ENCODE measurements at places on chromosomes 2 and 18.

DNA sequence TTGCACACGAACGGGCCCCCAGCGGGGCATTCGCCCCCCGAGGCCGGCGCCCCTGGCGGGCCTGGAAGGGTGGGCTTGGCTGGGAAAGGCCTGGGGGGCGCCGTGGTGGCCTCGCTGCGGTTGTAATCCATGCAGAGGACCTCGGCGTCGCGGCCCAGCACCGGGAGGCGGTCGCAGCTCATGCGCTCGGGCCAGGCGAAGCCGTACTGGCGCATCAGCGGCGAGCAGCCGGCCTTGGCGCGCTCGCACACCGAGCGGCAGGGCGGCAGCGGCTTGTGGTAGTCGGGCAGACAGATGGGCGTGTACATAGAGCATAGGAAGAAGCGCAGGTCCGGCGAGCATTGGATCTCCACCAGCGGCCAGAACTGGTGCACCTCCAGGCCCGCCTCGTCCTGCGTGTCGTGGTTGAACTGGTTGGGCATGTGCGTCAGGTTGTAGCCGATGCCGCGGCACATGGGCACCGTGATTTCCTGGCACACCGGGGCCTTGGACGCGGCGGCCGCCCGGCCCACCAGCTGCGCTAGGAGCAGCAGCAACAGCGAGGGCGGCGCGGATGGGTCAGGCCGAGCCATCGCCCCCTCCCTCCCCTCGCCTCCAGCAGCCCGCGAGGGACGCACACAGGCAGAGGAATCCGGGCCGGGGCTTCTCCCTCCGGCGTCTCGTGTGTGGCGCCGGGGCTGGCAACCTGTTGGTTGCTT is 1.4 kb downstream of the FZD5 start:
- peak; percentile 58 for DNase-seq

GRCh38 chr2:73078457-73079411 is 7.2 kb upstream of the SFXN5 start:
- no peak for DNase-seq

DNA sequence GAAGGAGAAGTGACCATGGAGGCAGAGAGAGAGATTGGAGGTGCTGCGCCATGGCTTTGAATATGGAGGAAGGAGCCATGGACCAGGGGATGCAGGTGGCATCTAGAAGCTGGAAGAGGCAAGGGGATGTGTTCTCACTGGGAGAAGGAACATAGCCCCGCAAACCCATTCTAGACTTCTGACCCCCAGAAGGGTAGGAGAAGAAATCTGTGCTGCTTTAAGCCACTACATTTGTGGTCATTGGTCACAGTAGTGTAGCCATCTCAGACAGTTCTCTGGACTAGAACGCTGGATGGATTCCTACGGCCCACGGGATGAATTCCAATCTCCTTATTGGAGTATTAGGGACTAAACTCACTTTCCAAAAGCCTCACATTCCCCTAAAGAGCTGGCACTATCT is 67.8 kb downstream of the PTGR3 start:
- DNase-seq = no peak

GRCh38 chr2:74333896-74334586 is 9.2 kb downstream of the SLC4A5 start:
- no peak for DNase-seq

GRCh38 chr2:174085781-174086180 is 120.6 kb upstream of the SP3 start:
- no peak for DNase-seq

- DNase-seq = no peak
These were observed 632.2 kb downstream of the SLC4A3 start for GRCh38 chr2:220259662-220260061.

GRCh38 chr2:217900010-217900779 is 102.6 kb downstream of the TNS1 start:
- no peak for DNase-seq

GRCh38 chr2:9573840-9574239 is 18.2 kb upstream of the ADAM17 start:
- no peak for DNase-seq

- DNase-seq = no peak
These were observed 41.5 kb upstream of the ZNF396 start for GRCh38 chr18:35418610-35419009.

DNA sequence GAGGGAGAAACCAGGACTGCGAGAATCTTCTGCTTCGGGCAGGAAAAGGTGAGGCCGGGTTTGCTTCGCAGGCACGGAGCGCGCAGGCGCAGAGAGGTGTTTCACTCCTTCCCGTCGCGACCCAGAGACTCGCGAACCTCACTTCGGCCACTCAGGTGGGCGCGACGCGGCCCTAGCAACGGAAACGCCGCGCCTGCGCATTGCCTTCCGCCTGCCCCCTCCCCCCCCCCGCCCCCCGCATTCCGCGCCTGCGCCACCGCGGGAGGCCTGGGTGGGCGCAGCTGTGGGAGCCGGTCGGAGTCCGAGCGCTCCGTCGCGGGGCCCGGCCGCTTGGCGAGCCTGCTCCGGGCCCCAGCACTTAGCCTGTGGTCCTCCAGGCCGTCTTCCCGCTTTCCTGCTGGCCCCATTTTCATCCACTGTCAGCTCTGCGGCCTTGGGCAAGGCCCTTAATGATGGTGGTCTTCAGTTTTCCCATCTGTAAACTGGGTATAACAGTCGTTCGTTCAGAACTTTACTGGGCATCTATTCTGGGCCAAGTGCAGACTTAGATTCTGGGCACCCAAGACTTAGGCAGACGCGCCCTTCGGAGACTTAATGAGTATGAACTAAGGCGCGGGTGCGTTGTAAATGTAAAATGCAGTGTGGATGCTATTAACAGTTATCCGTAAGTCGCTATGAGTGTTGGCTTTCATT is 62.1 kb upstream of the ACKR3 start:
- DNase-seq = peak; percentile 63

DNA sequence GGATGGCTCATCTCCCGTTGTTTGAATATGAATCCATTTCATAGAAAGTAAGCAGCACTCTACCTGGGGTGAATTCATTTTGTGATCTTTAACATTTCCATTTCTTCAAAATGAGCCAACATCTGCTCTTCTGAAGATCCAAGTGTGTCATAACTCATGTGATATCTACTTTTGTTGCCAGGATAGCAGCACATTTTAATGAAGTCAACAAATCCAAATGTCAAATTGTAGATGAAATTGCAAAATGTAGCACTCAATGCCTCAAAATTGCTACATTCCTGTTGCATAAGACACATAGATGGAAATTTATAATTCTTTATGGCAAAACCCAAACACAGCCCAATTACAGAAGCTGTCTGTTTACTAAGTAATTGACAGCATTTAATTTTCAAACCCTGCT is 360.7 kb downstream of the TMX3 start:
- DNase-seq = no peak

GRCh38 chr18:23812546-23813440 is 123.5 kb downstream of the LAMA3 start:
- DNase-seq = no peak

GRCh38 chr2:200757399-200757798 is 54.3 kb upstream of the BZW1 start:
- no peak for DNase-seq

- no peak for DNase-seq
These were observed 163.3 kb downstream of the SLC39A10 start for GRCh38 chr2:195820373-195820772.

DNA sequence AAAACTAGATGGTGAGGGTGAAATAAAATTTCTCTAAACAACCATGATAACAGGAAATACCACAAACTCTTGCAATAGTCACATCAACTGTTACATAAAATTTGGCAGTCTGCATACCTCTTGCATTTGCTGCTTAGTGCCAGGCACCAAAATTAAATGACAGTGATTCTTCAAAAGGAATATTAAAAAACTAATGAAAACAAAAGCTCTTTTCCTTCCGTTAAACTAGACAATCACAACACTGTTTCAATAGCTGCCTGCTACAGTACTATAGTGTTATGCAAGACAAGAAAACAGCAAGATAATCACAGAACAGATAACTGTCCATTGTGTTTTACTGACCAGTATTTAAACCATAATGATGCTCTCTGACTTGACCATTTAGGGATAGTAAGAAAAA is 239.0 kb upstream of the SMAD7 start:
- no peak for DNase-seq

GRCh38 chr18:25457601-25458000 is 105.6 kb upstream of the ZNF521 start:
- DNase-seq = no peak

- DNase-seq = no peak
These were observed 60.0 kb downstream of the DOCK10 start for GRCh38 chr2:224982226-224982625.

GRCh38 chr2:105926960-105927678 is 182.4 kb downstream of the NCK2 start:
- DNase-seq = peak; percentile 69

DNA sequence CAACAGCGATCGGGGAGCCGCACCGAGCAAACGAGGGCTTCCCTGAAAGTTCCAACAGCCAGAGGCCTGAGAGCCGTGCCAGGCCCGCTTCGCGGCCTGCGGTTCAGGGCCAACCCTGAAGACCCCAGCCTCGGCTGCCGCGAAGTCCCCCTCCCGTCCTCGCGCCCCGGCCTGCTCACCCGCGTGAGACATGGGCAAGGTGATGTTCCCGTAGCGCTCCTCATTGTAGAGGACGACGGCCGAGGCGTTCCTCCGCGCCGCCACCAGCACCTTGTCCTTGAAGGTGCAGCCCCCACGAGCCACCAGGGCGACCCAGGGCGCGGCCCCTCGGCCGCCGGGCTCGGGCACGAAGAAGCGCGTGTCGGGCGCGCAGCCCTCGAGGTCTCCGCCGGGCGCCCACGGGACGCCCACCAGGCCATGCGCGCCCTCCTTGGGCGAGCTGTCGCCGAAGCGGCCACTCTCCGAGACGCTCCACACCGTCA is 510 bp downstream of the RNF149 start:
- no peak for DNase-seq

GRCh38 chr2:145530653-145531052 is 1010.7 kb upstream of the ZEB2 start:
- DNase-seq = no peak

All from CD8-positive, alpha-beta T cell (primary cell).